RWPE1 (cell line): ENCODE measurements at places on chromosomes 6 and 20.

- no peak for DNase-seq
Measured at GRCh38 chr6:150444308-150444707, 75.5 kb downstream of the IYD start.

DNA sequence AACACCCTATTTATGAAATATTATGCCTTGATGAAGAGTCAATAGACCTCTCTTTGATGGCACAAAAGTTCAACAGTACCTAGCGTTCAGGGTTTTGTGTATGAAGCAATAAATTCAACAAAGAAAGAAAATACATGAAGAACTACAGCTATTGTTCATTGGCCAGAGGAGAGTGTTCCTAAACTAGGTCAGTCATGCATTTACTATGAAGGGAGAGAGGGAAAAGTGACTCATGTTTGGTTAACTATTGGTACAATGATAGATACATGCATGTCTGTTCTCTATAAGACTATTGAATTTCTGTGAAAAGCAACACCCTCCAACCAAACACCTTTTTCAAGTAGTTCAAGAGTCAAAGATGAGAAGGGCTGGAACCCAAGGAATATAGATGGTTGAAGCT lies 50.7 kb downstream of the CLIC5 start:
- no peak for DNase-seq

GRCh38 chr20:58436868-58437645 lies 48.0 kb downstream of the VAPB start:
- DNase-seq: no peak

DNA sequence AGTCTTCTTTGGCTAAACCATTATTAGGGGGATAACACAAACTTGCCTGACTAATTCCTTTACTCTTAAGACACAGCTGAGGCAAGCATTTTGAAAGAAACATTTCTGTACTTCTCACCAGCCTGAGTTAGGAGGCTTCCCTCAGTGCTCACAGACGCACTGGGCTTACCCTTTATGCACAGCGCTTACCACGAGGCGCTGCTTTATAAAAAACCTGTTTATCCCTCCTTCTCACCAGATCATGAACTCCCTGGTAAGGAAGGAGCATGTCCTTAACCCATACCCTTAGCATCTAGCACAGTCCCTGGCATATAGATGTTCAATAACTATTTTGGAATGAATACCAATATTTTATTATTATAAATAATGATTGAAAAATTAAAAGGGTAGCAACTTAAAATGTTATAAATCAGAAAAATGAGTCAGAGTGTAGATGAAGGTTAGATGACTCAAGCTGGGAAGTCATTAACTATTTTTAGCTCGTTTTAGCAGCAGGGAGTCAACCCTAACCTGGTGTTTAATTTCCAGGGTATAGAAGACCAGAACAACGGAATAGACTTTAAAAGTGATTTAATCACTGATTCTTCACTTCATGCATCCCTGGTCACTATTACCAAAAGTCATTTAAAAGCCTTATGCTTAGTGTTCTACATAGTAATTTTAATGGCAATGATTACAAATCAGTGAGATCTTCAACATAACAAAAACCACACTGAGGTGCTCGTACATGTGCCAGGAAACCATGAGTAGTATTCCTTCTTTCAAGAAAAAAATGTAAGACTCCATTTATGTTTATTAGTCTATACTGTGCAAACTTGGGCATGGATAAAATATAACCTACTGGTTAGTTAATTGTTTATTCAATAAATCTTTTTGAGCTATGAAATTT lies 4.1 kb upstream of the TPD52L1 start:
- peak; percentile 63 for DNase-seq

DNA sequence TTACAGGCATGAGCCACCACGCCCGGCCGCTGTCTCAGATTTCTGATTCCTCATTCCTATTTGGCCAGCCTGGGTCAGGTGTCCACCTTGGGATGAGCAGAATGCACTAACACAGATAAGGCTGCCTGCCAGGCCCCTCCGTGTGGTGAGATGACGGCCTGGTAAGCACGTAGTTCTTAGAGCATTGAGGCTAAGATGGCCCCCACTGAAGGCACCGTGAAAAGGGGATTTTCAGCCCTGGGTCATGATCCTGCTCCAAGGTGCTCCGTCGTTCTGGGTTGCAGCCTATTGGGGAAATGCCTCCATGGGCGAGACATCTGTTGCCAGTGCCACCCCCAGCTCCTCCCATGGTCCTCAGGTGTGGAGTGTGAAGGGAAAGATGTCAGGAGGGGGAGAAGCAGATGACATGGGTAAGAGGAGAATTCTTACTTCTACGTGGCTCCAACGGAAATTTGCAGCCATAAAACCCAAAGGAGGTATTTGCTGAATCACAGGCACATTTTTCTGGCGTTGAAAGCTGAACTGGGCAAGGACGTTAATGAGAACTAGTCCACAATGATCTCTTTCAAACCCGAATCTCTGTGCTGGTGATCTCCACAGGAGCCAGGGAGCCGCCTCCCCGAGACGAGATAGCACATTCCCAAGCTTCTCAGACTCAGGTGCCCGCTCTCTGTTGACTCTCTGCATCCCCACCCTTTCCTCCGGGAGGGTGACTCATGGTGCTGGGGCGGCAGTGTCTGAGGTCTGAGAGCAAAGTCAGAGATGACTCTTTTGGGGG lies 34.0 kb upstream of the BMP6 start:
- peak; percentile 95 for DNase-seq

- no peak for DNase-seq
Measured at GRCh38 chr6:44779130-44779826, 391.8 kb downstream of the CDC5L start.

GRCh38 chr6:117681162-117681741 lies 6.0 kb downstream of the NUS1 start:
- DNase-seq: no peak

GRCh38 chr6:134419716-134420115 lies 101.8 kb upstream of the SGK1 start:
- DNase-seq: no peak

DNA sequence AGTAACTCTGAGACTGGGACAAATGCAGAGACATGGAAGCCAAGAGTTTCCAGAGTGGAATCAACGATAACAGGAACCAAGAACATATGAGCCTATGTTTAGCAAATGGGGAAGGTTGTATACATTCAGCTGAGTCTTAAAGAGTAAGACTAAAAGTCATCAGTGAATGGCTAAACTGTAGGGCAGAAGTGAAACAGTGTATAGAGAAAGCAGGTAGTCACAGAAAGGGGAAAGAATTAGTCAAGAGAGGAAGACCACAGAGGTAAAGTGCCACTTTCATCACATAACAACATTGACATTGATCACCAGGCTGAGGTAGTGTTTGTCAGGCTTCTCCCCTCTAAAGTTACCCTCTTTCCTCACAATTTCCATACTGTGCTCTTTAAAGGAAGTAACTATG lies 306.5 kb upstream of the SPTLC3 start:
- DNase-seq: no peak

DNA sequence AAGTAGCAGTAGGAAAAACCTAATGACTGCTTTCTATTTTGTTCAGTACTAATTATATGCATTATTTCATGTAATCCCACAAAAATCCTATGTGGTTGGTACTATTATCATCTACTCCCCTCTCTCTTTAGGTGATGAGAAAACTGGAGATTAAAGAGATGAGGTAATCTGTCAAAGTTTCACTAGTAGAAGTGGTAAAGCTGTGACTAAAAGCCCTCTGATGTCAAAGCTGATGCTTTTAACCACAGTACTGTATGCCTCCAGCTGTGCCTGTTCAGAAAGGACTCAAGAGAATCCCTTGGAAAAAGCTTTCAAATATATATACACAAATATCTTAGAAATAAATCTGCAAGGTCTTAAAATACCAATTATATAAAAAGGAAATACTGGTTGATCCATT lies 38.0 kb downstream of the PHIP start:
- no peak for DNase-seq

DNA sequence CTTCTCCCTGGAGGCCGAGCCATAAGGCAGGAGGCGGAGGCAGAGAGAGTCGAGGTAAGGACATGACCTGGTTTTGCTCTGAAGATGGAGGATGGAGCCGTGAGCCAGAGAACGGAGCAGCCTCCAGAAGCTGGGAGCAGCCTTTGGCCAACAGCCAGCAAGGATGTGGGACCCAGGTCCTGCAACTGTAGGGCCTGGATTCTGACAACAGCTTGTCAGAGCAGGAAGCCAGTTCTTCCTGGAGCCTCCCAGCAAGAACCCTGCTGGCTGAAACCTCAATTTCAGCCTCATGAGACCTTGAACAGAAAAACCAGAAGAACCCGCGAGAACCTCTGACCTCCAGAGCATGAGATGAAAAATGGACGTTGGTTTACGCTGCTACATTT lies 13.4 kb upstream of the MRGBP start:
- DNase-seq: no peak

- no peak for DNase-seq
Measured at GRCh38 chr6:116426551-116426950, 34.6 kb upstream of the CALHM6 start.

GRCh38 chr6:107699254-107699653 lies 124.9 kb downstream of the SCML4 start:
- no peak for DNase-seq

DNA sequence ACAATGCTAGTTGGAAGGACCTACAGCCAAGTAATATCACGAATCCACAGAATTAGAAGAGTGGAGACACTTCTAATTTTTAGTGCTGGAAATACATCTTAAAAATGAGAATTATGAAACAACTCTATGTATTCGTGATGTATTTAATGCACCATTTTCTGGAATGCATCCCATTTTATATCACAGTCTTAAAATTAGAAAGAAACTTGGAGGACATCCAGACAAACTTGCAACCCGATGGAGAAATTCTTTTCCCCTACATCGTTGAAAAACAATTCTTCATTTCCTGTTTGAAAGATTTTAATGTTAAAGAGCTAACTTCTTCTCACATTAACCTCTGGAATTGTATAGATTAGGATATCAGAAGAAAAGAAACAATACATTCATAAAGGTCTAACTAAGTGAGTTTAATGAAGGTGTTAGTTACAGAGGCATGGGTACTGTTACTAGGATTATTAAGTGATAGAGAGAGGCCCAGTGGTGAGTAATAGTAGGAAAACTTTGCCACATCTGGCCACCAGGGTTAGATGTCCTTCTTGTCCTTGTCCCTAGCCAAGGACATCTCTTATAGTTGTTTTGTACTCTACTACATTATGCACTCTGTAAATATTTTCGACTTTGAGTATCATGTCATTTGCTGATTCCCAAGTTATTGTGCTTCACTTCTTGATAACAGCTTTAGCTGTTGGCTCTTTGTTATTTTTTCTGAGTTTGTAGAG lies 502.4 kb upstream of the PTCHD4 start:
- no peak for DNase-seq

GRCh38 chr6:43604174-43604573 lies 24.9 kb downstream of the GTPBP2 start:
- DNase-seq: peak; percentile 38

GRCh38 chr6:143068001-143068400 lies 7.3 kb downstream of the AIG1 start:
- no peak for DNase-seq

DNA sequence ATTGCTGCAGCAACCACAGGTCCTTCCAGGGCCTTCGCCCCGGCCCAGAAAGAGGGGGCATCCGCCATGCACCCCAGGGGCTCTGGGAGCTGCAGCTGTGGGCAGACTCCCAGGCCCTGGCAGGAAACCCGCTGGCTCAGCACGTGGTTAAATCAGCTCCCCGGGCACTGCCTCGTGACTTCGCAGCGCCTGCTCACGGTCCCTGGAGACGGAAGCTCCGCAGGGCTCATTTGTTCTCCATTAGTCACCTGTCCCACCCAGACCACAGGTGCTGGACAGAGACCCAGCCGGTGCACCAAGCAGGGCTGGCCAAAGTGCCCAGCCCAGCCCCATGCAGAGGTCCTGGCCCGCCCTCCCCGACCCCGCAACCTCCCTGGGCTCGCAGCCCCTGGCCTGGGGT lies 14.7 kb downstream of the KCNQ2 start:
- DNase-seq: peak; percentile 98

DNA sequence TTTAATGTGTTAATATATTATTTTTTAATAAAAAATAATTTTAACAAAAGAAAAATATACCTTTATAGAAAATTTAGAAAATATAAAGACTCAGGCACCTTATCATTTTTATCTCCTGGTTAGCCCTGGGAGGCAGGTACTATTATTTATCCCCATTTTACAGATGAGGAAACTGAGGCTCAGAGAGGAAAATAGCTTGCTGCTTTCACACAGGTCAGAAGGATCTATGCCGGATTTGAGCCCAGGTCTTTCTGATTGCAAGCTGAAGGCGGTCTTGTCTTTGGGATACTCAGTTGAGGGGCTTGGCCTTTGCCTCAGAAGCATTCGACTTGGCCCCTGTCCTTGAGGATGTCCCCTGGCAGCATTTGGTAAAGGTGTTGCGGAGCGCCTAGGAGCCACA lies 11.5 kb upstream of the OSER1 start:
- DNase-seq: no peak

- DNase-seq: peak; percentile 34
Measured at GRCh38 chr6:142542704-142543233, 241.0 kb downstream of the ADGRG6 start.

DNA sequence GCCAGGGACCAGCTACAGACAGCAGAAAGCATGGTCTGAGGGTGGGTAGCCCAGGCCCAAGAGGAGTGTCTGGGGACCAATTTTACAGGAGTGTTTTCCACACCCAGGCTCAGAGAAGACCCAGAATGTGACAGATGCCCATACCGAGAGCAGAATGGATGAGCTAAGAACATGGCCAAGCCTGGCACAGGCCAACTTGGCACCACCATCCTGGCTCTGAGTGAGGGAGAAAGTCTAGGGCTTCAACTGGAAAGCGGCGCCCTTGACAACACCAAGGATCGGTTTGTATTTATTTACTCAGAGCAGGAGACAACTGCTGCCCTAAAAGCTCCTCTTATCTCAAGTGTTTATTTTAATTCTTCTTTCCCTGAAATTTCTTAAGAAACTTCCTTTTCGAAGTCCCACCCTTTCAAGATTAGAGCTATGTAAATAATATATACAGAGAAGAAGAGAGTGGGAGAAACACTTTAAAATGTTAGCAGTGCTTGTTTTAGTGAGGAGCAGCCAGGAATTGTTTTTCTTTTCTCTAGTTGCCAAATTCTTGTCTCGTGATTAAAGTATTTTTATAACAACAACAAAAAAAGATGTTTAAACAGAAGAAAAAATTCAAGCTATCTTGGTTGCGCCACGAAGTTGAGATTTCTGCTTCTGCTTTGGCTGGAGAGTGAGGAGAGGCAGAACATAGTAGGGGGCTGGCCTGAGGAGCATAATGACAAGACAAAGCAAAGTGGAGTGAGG lies 16.2 kb downstream of the TNXB start:
- no peak for DNase-seq

- DNase-seq: no peak
Measured at GRCh38 chr6:148173548-148173947, 169.1 kb upstream of the SASH1 start.

GRCh38 chr6:3031857-3032640 lies 32.4 kb downstream of the NQO2 start:
- DNase-seq: no peak
